Chondrocyte (in vitro differentiated cells): ENCODE measurements at places on chromosomes 13 and 19. TPM values are rescaled to one million over a fixed set of nuclear protein-coding genes. Genes with fewer than 3 reads are reported as not detected.

GRCh38 chr13:85582890-85583289 is 216.3 kb downstream of the SLITRK6 start:
- peaks cover 2% of the 10 kb centered on the region for H3K36me3 ChIP-seq
- H3K27ac ChIP-seq: no peak overlapping the region
- DNase-seq: no peak
- H3K27me3 ChIP-seq: no peaks in the 10 kb centered on the region
- H3K4me3 ChIP-seq: no peak overlapping the region

- no peak for DNase-seq
- peaks cover 12% of the 10 kb centered on the region for H3K36me3 ChIP-seq
- H3K4me3 ChIP-seq: no peak overlapping the region
- H3K4me1 ChIP-seq: peaks cover 22% of the 10 kb centered on the region
- H3K27ac ChIP-seq: no peak overlapping the region
- H3K27me3 ChIP-seq: no peaks in the 10 kb centered on the region
Observed at GRCh38 chr19:30028118-30028991, 86.3 kb downstream of the URI1 start.

- peaks cover 32% of the 10 kb centered on the region for H3K4me1 ChIP-seq
- peak overlapping the region; percentile 96 for H3K27ac ChIP-seq
- no peaks in the 10 kb centered on the region for H3K27me3 ChIP-seq
- DNase-seq: no peak
- H3K4me3 ChIP-seq: peak overlapping the region; percentile 95
Observed at GRCh38 chr19:10402441-10403038, 802 bp downstream of the CDC37 start.

GRCh38 chr13:98108341-98108740 is 34.6 kb upstream of the FARP1 start:
- H3K4me3 ChIP-seq: no peak overlapping the region
- no peak for DNase-seq
- H3K27me3 ChIP-seq: no peaks in the 10 kb centered on the region
- H3K27ac ChIP-seq: no peak overlapping the region

- H3K27me3 ChIP-seq: no peaks in the 10 kb centered on the region
- H3K4me3 ChIP-seq: peak overlapping the region; percentile 33
- no peak for DNase-seq
- peaks cover 7% of the 10 kb centered on the region for H3K36me3 ChIP-seq
Observed at GRCh38 chr19:35029737-35030256, 473 bp upstream of the SCN1B start.

- H3K4me1 ChIP-seq: peaks cover 45% of the 10 kb centered on the region
- H3K27me3 ChIP-seq: no peaks in the 10 kb centered on the region
- H3K4me3 ChIP-seq: no peak overlapping the region
- peak overlapping the region; percentile 33 for H3K27ac ChIP-seq
- DNase-seq: no peak
- peaks cover 6% of the 10 kb centered on the region for H3K36me3 ChIP-seq
Observed at GRCh38 chr13:98246538-98247172, 69.6 kb upstream of the RNF113B start.

GRCh38 chr13:88800505-88800904 is 1129.3 kb downstream of the SLITRK5 start:
- no peak for DNase-seq
- H3K36me3 ChIP-seq: no peaks in the 10 kb centered on the region
- H3K27me3 ChIP-seq: peaks cover 2% of the 10 kb centered on the region
- H3K4me1 ChIP-seq: no peaks in the 10 kb centered on the region
- no peak overlapping the region for H3K4me3 ChIP-seq

- peaks cover 6% of the 10 kb centered on the region for H3K36me3 ChIP-seq
- H3K27ac ChIP-seq: no peak overlapping the region
- no peaks in the 10 kb centered on the region for H3K27me3 ChIP-seq
- no peak for DNase-seq
Observed at GRCh38 chr13:52383366-52383765, 22.6 kb downstream of the THSD1 start.

- H3K36me3 ChIP-seq: peaks cover 28% of the 10 kb centered on the region
- no peak overlapping the region for H3K27ac ChIP-seq
- H3K4me1 ChIP-seq: no peaks in the 10 kb centered on the region
- no peaks in the 10 kb centered on the region for H3K27me3 ChIP-seq
- peak; percentile 76 for DNase-seq
- H3K4me3 ChIP-seq: no peak overlapping the region
Observed at GRCh38 chr19:55698256-55698655, 23.2 kb downstream of the EPN1 start.

GRCh38 chr13:97459215-97459777 is 25.3 kb downstream of the RAP2A start:
- H3K27ac ChIP-seq: peak overlapping the region; percentile 43
- DNase-seq: no peak
- H3K27me3 ChIP-seq: no peaks in the 10 kb centered on the region
- peaks cover 11% of the 10 kb centered on the region for H3K36me3 ChIP-seq

- no peaks in the 10 kb centered on the region for H3K4me1 ChIP-seq
- H3K27me3 ChIP-seq: no peaks in the 10 kb centered on the region
- no peak for DNase-seq
- no peak overlapping the region for H3K4me3 ChIP-seq
- H3K27ac ChIP-seq: no peak overlapping the region
- peaks cover 9% of the 10 kb centered on the region for H3K36me3 ChIP-seq
Observed at GRCh38 chr19:31185261-31185660, 164.0 kb downstream of the TSHZ3 start.

DNA sequence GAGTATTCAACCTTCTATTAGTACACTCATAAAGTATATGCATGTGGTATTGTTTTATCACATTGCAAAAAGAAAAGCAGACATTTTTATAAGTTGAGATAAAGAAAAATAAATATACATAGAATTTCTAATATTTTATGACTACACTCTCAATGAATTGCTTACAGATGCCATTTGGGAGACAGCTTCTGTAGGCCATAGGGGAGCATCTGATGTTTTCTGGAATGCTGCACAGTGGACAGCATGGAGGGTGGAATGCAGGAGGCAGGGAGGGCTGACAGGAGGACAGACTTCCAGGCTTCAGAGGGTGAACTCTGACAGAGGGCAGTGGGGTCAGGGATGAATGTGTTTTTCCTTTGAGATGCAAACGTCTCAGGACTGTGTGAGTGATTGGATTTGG is 45.8 kb downstream of the MIPEP start:
- DNase-seq: no peak
- peaks cover 15% of the 10 kb centered on the region for H3K36me3 ChIP-seq
- no peaks in the 10 kb centered on the region for H3K4me1 ChIP-seq
- H3K4me3 ChIP-seq: no peak overlapping the region
- no peak overlapping the region for H3K27ac ChIP-seq
- no peaks in the 10 kb centered on the region for H3K27me3 ChIP-seq

The REX1BD gene
- 46.9 to 89.0 TPM (median 54.1 TPM) in 3 replicates for total RNA-seq

- H3K36me3 ChIP-seq: peaks cover 9% of the 10 kb centered on the region
- no peaks in the 10 kb centered on the region for H3K27me3 ChIP-seq
- peak overlapping the region; percentile 92 for H3K4me3 ChIP-seq
- H3K4me1 ChIP-seq: peaks cover 64% of the 10 kb centered on the region
- peak; percentile 99 for DNase-seq
- peak overlapping the region; percentile 97 for H3K27ac ChIP-seq
Observed at GRCh38 chr19:8367327-8368001, 3.5 kb downstream of the ANGPTL4 start.

DNA sequence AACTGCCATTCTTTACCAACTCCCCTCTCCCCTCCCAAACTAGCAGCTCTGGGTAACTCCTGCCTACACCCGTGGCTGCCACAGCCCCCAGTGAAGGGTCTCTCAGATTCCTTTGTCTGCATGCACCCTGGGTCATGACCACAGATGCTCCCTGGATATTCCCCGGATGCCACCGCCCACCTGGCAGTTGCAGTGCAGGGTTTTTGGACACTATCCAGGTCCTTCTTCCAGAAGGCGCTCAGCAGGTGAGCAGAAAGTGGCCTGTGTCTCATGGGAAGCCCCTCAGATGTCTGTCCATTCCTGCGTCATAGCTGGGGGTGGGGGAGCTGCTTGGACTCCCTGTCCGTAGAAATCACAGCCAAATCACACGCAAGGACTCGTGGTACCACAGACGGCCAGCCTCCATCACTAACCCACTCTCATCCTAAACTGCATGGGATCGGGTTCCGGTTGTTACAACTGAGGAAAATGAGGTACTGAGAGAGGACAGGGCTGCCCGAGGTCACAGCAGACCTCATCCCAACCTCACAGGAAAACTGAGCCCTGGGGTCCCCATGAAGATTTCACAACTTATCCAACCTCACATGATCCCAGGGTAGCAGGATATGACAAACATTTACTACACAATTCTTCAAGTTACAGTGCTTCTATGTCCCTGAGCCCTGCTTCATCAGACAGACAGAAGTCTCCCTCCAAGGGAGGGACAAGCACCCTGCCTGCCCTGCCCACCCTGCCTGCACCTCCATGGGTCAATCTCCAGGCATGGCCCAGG is 38.6 kb downstream of the ELL start:
- H3K27me3 ChIP-seq: no peaks in the 10 kb centered on the region
- H3K36me3 ChIP-seq: no peaks in the 10 kb centered on the region
- no peak overlapping the region for H3K27ac ChIP-seq
- no peak for DNase-seq

DNA sequence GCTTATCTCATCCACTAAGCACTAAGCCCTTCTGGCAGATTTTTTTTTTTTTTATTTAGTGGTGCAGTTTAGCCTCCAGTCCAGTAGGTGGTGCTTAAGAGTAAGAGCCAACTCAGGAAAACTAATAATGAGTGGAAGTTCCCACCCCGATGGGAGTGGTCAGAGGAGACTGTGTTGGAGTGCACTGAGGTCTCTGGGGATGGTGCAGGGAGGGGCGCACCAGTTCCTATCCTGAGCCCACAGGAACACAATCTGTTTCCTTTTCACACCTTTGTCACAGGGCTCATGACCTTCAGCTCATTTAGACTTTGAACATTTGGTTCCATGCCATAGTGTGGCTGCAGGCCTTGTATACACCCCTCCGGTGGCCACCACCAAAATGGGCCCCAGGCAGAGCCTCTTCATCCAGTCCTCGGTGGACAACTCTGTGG is 367.4 kb downstream of the SPRY2 start:
- DNase-seq: no peak
- H3K4me1 ChIP-seq: no peaks in the 10 kb centered on the region
- peaks cover 10% of the 10 kb centered on the region for H3K36me3 ChIP-seq
- no peaks in the 10 kb centered on the region for H3K27me3 ChIP-seq
- H3K4me3 ChIP-seq: no peak overlapping the region

DNA sequence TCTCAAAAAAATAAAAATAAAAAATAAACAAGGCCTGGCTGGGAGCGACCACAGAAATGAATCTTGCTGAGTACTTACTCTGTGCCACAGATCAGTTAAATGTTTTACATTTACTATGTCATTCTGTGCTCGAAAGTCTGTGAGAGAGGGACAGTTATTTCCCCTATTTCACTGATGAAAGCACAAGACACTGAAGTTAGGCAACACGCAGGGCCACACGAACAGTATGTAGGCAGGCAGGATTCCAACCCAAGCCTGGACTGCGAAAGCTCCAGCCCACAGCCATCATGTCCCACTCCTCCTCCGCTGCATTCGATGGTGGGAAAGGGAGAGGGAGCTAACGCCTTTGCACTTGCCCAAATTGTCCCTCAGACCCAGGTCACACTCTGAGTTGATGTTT is 34.2 kb downstream of the RUBCNL start:
- no peak overlapping the region for H3K4me3 ChIP-seq
- H3K36me3 ChIP-seq: peaks cover 8% of the 10 kb centered on the region
- no peaks in the 10 kb centered on the region for H3K27me3 ChIP-seq
- no peak overlapping the region for H3K27ac ChIP-seq

GRCh38 chr13:20264271-20265018 is 32.3 kb upstream of the GJB6 start:
- no peak for DNase-seq
- H3K36me3 ChIP-seq: no peaks in the 10 kb centered on the region
- H3K4me1 ChIP-seq: no peaks in the 10 kb centered on the region
- H3K4me3 ChIP-seq: no peak overlapping the region

The SBK2 gene
- total RNA-seq: not detected in 3 replicates

DNA sequence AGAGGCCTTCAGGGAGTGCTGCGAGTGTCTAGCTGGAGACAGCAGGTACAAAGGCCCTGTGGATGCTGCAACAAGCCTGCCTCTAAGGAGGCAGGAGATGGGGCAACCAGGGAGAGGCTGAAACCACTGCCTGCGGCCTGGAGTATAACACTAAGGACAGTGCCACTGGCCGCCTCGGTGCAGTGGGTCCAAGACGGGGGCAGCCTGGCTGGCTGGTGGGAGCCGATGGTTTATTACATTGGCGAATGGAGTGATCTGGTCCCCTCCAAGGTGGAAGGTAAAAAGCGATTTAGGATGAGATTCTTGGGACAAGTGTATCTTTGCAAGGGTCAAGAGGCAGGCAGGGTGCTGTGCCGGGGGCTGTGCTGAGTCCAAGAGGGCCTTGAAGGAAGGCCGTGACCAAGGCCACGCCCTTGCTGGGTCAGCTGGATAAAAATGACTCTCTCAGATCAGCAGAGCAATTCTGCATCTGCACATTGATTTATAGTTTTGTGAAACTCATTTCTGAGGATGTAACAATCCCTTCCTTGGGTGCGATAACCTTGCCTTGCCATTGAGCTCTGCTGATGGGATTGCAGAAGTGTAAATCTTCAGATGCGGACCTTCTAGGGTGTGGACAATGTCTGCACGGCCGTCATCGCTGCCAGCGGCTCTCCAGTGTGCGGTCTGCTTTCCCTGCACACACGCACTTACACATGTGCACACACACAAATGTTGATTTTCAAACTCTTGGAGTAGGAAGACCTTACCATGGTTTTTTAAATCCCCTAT is 6.0 kb downstream of the TMEM255B start:
- peaks cover under 1% of the 10 kb centered on the region for H3K4me1 ChIP-seq
- DNase-seq: no peak
- peaks cover 3% of the 10 kb centered on the region for H3K36me3 ChIP-seq
- no peak overlapping the region for H3K27ac ChIP-seq
- no peak overlapping the region for H3K4me3 ChIP-seq
- peaks cover 15% of the 10 kb centered on the region for H3K27me3 ChIP-seq

The IL27RA gene
- 2.5 to 3.0 TPM (median 2.9 TPM) in 3 replicates for total RNA-seq

The CALR3 gene
- total RNA-seq: not detected in 3 replicates

DNA sequence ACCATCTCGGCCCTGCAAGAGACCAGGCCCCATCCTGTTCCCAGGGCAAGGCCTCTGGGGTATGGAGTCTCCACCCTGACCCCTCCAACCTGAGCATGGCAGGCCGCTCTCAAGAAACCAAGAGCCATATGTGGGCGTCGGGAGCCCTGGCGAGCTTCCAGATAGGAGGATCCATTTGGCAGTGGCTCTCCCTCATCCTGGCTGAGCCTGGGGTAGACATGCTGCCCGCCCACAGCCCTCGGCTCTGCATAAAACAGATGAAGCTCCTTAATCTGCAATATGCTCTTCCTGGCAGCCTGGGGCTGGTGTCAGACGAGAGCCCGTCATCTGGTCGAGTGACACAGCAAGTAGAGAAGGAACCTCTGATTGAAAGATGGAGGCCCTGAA is 6.1 kb downstream of the ATP13A1 start:
- no peak overlapping the region for H3K4me3 ChIP-seq
- H3K27me3 ChIP-seq: no peaks in the 10 kb centered on the region
- peaks cover 14% of the 10 kb centered on the region for H3K4me1 ChIP-seq
- DNase-seq: no peak
- no peak overlapping the region for H3K27ac ChIP-seq
- peaks cover 25% of the 10 kb centered on the region for H3K36me3 ChIP-seq
